Choroid plexus epithelial cell (primary cell): ENCODE measurements at places on chromosomes 4 and X.
A peak's percentile ranks its signal among the peaks of the same experiment; 100 is the strongest.

DNA sequence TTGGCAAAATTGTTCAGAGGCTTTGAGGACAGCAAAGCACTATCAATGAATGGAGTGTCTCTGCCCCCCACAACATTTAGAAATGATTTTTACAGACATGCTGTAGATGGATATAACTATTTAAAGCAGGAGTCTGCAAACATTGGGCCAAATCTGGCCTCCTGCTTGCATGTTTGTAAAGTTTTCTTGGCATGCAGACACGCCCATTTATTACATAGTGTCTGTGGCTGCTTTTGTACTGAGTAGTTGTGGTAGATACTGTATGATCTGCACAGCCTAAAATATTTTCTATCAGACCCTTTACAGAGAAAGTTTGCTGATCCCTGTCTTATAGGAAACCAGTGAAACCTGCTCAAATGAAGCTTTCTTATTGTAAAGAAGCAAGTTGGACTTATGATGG, 45.5 kb upstream of the PHEX start:
- peak; percentile 34 for DNase-seq

DNA sequence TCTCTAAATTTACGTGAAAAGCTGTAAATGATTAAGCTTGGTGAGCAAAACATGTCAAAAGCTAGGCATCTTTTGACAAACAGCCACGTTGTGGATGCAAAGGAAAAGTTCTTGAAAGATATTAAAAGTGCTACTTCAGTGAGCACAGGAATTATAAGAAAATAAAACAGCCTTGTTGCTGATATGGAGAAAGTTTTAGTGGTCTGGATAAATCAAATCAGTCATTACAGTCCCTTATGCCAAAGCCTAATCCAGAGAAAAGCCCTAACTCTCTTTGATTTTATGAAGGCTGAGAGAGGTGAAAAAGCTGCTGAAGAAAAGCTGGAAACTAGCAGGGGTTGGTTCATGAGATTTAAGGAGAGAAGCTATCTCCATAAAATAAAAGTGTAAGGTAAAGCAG, 487.2 kb downstream of the CCSER1 start:
- DNase-seq, result no peak

- no peak for DNase-seq
These were observed 164.4 kb downstream of the RBMX2 start for GRCh38 chrX:130566028-130566683.

DNA sequence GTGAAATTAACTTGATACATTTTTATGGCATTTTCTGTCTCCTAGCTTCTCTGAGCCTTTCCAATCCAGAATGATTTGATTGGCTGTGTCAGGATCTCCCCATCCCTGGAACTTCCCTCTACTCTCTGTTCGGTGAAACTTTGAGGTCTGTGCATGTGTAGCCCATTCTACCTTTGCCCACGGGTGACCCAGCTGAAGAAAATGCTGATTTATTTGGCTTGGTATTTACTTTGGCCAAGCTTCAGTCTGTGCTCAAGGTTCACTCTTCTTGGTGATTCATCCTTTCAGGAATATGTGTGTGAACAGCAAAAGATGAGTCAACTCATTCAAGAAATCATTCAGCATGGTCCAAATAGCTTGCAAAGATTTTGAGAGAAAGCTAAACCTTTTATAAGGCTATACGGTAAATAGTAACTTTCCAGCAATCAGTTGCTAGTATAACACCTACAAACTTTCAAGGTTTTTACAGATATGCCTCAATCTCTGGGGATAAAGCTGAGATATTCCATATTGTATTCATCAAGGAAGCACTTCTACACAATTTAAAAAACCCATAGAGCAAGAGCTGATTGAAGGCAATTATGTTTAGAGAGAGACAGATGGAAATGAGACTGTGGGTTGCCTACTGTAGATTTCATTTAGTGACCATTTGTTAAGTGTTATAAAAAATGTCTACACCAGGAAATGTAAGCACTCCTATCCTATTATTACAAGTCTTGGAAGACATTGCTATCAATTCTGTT, 233.9 kb upstream of the CXXC4 start:
- DNase-seq, result peak; percentile 63

- peak; percentile 5 for DNase-seq
These were observed 250.6 kb downstream of the SNCA start for GRCh38 chr4:89586318-89586717.

GRCh38 chr4:149136951-149137620, 678.6 kb downstream of the IQCM start:
- DNase-seq, result no peak

DNA sequence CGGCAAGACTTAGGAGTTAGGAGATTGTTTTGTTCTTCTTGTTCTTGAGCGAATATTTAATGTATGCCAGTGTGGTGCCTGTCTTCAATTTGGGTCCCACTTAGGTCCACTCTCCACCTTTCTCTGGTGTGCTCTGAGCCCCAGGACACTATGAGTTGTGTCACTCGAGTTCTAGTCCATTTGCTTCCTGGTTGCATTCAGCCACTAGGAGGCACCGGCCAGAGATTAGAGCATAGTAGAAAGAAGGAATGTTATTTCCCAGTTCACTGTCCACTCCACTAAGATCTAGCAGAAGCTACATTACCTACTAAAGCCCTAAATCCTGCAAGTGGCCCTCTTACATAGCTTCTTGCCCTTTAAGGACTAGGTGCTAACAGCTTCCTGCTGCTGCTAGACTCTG, 326.9 kb downstream of the NAF1 start:
- DNase-seq, result no peak

DNA sequence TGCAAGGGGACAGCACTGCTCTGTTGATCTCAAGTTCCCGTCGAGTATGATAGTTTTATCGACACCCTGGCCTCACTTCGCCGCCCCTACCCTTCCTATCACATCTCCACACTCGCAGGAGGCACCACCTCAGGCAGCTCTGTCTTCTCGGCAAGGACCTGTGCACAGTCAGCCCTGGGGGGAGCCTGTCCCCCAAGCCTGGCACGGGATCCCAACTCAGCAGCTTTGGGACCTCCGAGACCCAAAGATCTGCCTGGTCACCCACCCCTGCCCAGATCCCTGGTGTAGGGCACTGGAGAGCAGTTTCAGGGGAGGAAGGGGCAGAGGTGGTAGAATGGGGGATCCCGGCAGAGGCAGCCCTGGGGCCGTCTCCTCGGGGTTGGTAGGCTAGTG, 18.0 kb upstream of the UBA1 start:
- DNase-seq, result no peak

DNA sequence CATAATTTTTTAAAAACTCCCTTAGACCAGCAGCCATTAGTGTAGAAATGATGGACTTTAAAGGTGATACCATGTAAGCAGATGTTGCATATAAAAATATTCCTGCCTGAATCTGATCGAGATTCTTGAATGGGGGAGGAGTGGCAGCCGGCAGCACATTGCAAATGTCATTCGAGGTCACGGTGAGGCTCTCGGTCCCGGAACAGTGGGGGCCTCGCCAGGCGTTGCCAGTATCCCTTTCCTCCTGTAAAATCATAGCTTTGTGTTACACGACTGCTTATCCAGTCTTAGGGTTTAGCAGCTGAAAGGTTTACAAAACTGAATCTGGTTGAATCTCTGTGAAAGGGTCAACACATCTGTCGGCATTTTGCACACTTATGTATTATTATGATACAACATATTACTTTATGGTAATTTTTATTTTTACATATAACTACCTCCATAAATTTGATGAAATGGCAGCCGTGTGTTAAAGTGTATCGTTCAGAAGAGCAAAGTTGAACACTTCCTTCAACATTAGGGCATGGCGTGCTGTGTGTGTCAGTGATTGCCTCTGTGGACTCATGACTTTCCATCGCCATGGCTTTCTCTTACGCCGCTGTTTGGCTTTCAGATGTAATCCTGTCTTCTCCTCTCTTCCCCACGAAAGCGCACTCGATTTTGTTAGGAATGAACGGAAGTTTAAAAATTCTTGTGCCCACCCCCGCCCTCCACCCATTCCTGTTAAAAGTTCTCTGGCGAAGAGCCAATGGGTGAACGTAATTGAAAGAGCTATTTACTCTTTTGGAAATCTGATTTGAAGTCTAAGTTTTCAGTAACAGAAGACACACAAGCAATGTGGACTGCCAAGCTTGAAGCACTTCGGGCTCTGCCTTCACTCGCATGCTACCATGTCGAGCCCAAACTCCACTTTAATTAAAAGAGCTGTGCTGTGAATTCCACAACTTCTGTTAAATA, 114.8 kb downstream of the STOX2 start:
- DNase-seq, result no peak

GRCh38 chrX:130874751-130875150, 28.3 kb downstream of the ENOX2 start:
- no peak for DNase-seq

DNA sequence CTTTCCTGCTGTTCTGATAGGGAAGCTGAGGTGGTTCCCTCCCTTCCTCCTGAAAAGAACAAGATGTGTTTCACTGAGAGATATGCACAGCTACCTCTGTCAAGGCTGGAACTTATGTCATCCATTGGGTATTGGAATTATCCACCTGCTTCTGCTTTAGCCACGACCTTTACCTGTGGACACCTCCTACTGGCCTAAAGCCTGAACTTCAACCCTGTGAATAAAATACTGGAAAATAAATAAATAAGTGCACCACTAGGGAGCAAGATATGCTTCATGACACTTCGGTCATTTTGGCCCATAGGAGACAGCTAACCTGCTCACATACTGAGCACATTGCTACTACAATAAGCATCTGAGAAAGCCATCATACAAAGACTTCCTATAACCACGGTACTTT, 419.9 kb upstream of the NWD2 start:
- no peak for DNase-seq

DNA sequence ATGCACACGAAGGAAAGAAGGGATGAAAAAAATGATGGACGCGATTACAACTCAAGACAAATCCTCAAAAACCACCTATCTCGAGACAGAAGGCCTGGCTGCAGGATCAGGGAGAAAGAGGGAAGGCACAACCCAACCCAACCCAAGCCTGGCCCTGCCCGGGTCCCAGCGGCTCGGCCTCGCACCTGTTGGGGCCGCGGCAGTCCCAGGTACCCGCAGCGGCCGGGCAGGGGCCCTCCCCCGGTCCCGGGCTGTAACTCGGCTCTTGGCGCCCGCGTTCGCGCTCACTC, 464 bp downstream of the RASGEF1B start:
- peak; percentile 4 for DNase-seq

- DNase-seq, result no peak
These were observed 17.9 kb upstream of the ADD1 start for GRCh38 chr4:2825740-2826139.

GRCh38 chr4:92099861-92100260, 203.9 kb upstream of the GRID2 start:
- no peak for DNase-seq

GRCh38 chr4:55397126-55397436, 1.3 kb downstream of the TMEM165 start:
- peak; percentile 28 for DNase-seq

DNA sequence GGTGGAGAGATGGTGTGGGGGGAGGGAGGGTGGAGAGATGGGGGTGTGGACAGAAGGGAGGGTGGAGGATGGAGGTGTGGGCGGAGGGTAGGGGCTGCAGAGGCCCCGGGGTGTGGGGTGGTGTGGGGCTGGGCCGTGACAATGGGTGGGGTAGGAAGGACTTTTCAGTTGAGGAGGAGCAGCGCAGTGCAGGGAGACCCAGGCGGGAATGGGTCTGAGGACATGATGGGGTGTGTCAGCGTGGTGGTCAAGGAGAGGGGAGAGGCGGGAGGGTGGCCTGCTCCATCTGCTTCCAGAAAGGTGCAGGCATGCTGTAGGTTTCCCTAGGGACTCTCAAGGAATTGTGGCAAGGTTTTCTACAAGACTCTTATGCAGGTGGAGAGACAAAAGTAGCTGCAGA, 48.9 kb downstream of the RGS12 start:
- no peak for DNase-seq

- DNase-seq, result no peak
These were observed 60.0 kb upstream of the LNX1 start for GRCh38 chr4:53651156-53651735.

DNA sequence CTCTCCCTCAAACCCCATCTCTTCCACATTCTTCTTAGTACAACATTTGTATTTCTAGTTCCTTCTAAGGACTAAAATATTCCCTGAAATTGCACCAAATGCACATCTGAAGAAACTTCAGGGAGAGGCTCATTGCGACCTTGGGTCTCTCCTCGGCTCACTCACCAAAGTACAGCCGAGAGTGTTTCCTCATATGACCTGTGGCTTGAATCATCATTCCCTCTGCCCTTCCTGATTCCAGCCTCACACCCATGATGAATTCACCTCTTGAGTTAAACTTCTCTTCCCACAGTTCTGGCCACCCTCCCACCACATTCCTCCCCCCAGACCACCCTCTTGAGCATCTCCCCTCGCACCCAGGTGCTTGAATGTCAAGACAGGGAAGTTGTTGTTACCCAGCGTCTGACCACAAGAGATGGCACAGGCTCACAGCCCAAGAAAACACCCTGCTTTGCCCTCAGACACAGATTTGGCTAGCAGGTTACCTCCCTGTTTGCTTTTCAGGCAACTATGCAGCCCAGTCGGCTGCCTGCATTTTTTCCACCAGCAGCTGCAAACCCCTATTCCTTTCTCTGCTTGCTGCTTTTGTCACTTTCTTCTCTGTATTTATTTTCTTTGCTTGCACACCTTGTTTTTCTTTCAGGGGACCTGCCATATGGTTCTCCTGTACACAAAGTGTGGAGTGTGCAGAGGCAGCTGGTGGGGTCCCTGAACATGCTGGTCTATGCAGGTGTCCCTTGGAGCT, 214.8 kb downstream of the SPATA18 start:
- no peak for DNase-seq

- no peak for DNase-seq
These were observed 21.0 kb upstream of the FHL1 start for GRCh38 chrX:136126371-136126770.

- no peak for DNase-seq
These were observed 2250.0 kb upstream of the AGA start for GRCh38 chr4:179692222-179692621.

GRCh38 chrX:29143356-29143755, 556.1 kb downstream of the IL1RAPL1 start:
- peak; percentile 38 for DNase-seq

GRCh38 chr4:116108606-116109005, 976.8 kb downstream of the TRAM1L1 start:
- no peak for DNase-seq

DNA sequence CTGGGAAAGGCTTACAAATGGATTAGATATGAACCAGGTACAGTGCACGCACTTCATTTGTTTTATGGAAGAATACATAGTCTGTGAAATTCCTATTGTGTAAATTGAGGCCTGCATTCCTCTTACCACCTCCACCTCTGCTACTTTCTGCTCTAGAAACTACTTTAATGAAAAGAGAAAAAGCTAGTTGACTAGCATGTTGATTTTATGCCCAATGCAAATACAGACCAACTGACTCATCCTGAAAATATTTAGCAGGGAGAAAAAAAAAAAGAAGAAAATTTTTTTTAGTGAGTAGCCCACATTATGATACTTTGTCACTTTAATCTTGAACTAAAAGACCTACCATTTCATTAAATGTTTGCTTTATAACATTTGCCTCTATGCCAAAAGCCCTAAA, 41.2 kb downstream of the DCLK2 start:
- DNase-seq, result peak; percentile 54

DNA sequence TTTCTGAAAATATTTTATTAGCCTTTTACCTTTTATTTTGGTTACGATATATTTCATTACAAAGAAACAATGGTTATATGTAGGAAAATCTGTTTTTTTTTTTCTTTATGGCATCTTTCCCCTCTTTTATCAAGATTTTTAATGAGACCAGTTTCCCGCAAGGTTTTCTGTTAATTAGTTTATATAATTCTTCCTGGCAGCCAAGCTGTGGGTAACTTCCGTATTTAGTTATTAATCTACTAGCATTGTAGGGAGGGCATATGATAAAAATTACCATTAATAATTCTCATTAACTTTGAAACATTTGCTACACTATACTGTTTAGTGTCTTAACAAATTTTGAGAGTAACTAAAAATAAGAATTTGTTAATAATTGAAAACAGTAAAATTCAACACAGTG, 181.1 kb upstream of the GPRIN3 start:
- no peak for DNase-seq
